Activated CD4-positive, alpha-beta memory T cell treated with anti-CD3 and anti-CD28 coated beads, Interleukin-2, amount 10 ng/mL, durations not matched to agents 7 days and 5 days (primary cell): ENCODE measurements at places on chromosomes 13 and 19.

- DNase-seq: no peak
- H3K4me1 ChIP-seq: no peaks in the 10 kb centered on the region
- no peaks in the 10 kb centered on the region for H3K36me3 ChIP-seq
- H3K27ac ChIP-seq: no peak overlapping the region
- H3K27me3 ChIP-seq: peaks cover 22% of the 10 kb centered on the region
Observed at GRCh38 chr13:106348075-106348840, 187.2 kb downstream of the EFNB2 start.

DNA sequence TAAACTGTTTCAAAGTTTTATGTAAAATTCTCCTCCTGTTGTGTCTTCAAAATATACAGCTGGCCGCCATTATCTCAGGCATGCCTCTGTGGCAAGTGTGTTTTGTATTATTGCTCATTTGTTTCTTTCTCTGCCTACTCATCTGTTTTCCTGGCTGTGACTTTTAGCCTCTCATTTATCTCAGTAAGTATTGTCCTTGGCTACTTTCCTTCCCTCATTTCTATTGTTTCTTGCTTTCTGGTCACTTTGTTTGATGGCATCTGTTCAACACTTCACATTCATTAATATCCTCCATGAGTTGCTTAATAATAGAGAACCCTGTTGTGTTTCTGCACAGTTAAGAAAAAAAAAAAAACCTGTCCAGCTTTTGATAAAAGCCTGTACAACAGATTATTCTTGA is 869.4 kb downstream of the PCDH17 start:
- no peaks in the 10 kb centered on the region for H3K27me3 ChIP-seq
- H3K27ac ChIP-seq: no peak overlapping the region
- H3K36me3 ChIP-seq: no peaks in the 10 kb centered on the region
- no peaks in the 10 kb centered on the region for H3K4me1 ChIP-seq
- no peak overlapping the region for H3K4me3 ChIP-seq

DNA sequence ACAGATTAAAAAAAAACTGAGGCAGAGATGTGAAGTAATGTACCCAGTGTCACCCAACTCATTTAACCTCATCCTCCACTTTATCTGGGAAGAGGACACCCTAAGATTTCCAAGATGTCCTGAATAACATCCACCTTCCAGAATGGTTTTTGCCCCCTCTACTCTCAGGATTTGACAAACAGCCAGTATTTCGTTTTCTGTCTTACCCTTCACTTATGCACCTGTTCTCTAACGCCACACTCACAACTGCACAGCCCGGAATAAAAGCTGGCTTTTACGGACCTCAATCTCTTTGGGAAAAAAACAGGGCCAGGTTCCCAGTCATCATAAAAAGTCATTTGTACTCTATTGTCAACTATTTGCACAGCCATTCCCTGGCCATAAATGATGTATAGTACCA is 21.2 kb upstream of the CEACAM6 start:
- H3K27me3 ChIP-seq: peaks cover 39% of the 10 kb centered on the region
- H3K27ac ChIP-seq: no peak overlapping the region
- H3K36me3 ChIP-seq: no peaks in the 10 kb centered on the region
- H3K4me3 ChIP-seq: no peak overlapping the region

DNA sequence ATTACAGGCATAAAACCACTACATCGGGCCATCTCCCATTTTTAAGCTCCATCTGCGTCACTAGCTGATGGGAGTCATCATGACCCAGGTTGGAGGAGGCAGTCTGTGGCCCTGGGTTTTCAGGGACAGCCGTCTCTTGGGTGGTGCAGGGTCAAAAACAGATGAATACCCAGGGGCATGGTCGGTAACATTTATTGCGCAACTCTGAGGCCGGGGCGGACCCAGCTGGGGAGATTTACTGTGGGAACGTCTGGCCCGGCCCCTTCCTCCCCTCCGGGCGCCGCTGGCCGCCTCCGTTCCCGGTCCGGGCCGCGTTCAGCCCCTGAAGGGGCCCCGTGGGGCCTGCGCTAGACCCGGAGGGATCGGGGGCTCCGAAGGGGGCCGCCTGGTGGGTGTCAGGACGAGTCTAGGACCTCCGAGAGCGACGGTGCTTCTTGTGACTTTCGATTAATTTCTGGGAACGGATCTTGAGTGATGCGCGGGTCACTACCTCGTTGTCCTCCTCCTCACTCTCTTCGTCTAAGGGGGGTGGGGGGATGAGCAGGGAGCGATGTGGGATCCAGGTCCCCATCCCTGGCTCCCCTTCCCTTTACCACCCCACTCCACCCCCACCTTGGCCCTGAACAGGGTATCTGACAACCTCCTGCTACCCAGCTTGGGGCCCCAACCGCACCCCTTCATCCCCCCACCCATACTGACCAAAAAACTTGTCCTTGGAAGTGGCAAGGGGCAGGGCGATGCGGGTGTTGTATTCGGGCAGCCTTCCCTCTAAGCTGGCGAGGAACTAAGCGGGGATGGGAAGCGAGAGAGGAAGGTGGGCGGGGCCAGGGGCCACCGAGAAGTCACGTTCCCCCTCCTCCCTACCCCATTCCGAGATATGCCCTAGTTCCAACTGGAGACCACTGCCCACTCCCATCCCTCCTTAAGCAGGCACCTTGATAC is 1.6 kb upstream of the RGL3 start:
- H3K4me3 ChIP-seq: no peak overlapping the region
- peaks cover 34% of the 10 kb centered on the region for H3K4me1 ChIP-seq
- H3K36me3 ChIP-seq: no peaks in the 10 kb centered on the region
- H3K27ac ChIP-seq: no peak overlapping the region

GRCh38 chr13:98586400-98587345 is 9.8 kb upstream of the STK24 start:
- peaks cover 2% of the 10 kb centered on the region for H3K27me3 ChIP-seq
- no peak overlapping the region for H3K27ac ChIP-seq
- H3K4me1 ChIP-seq: peaks cover 11% of the 10 kb centered on the region
- no peaks in the 10 kb centered on the region for H3K36me3 ChIP-seq
